Cortex of kidney (tissue), 1 donor: ENCODE measurements at places on chromosomes 7 and 10.

DNA sequence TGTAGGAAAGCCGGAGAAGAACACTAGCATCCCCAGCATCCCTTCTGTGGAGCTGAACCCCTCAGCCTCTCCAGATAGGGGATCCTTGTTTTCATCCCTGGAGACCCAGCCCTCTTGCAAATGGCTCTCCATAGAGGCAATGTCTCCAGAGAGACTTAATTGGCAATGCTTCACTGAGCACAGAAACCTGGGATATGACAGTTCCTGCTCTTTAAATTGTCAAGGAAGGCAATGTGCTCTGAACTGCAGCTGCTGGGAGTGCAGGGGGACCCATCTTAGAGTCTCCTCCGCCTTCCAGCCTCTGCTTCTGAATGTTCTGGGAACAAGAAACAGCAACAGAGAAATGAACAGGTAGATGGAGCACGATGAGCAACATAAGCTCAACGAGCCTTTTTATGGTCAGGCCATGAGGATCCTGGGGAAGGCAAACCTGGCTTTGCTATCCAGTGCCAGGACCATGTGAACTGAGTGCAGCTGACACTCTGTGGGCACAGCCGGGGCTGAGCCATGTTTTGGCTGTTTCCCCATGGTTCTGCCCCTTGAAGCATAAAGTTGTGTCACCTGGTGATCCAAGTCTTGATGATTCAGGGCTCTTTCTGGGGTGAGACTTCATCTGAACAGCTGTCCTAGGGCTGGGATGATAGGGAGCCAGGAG lies 481.0 kb downstream of the PLXNA4 start:
- DNase-seq, result no peak

- no peak for DNase-seq
Measured at GRCh38 chr10:69413221-69413865, 3.4 kb downstream of the TACR2 start.

DNA sequence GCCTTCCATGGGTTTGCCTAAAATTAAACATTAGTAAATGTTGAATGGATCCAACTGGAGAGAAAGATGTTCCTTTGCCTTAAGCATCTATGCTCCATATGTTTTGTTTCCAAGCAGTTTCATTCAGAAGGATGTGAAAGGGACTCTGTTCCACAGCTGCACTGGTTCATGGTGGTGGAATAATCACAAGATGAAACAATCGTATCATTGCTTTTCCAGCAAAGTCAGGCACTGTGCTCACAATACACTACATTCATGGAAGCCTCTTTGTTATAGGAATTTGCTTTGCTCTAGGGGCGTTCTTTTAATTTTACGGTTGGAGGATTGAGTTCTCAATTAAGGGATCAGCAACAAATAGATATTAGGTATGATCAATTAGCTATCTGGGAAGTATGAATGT lies 33.8 kb downstream of the RAMP3 start:
- no peak for DNase-seq

DNA sequence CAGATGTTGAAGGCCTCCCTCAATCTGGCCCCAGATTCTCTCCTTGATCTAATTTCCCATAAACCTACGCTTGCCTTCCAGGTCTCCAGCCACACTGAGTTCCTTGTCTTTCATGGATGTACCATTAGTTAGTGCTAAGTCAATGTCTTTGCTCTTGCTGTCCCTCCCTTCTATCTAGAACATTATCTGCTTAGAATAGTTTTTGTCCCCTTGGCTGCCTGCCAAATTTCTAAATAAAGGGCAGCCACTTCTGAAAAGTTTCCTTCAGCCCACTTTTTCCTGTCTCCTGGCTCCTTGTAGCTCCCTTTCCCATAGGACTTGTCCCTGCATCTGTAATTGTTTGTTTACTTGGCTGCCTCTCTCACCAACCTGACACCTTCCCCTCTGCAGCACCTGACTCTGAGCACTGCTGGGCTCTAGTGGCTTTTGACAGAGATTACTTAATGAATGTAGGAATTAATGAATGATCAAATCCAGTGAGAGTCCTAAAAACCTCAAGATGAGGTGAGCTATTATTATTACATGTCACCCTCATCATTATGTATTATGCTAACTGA lies 58.3 kb downstream of the CXCL12 start:
- no peak for DNase-seq

DNA sequence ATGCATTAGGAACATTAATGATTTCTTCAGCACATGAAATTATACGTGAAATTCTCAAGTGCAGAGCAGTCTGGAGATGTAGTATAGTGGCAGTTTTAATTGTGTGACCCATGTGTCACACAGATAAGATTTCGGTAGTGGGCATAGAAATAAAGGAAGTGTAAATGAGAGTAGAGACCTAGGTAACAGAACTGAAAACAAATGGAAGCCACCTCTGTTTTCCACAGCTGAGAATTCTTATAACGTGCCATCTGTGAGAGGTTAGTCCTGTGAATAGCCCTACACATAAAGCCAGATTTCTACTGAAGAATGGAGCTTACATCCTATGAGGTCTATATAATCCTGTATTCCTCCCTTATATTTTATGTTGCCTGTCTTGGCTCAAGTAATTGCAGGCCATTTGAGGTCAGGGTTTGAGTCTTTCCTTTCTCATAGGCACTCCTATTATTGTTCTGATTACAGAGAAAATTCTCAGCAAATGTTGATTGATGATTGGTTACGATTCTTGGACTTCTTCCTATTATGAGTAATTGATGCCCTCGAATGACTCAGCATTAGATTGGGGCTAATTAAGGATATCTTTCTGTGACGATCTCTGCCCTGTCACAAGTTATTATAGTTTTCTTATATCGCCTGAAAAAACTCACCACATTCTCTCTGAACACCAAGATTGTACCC lies 258.2 kb downstream of the KIF20B start:
- DNase-seq, result no peak

- no peak for DNase-seq
Measured at GRCh38 chr10:38118072-38118807, 24.1 kb downstream of the ZNF37A start.

DNA sequence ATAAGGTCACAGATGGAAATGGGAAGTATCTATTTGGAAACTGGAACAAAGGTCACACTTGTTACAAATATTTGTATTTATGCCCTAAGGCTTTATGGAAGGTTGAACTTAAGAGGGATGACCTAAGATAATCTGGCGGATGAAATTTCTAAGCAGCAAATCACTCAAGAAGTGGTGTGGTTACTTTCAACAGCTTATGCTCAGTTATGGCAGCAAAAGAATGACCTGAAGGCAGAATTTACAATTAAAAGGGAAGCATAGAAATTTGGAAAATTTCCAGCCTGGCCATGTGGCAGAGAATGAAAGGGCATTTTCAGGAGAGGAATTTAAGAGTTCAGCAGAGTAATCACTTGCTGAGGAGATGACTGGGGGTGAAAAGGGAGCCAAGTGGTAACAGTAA lies 95.8 kb upstream of the TNS3 start:
- DNase-seq, result no peak

- no peak for DNase-seq
Measured at GRCh38 chr10:122475100-122475499, 13.7 kb downstream of the HTRA1 start.

DNA sequence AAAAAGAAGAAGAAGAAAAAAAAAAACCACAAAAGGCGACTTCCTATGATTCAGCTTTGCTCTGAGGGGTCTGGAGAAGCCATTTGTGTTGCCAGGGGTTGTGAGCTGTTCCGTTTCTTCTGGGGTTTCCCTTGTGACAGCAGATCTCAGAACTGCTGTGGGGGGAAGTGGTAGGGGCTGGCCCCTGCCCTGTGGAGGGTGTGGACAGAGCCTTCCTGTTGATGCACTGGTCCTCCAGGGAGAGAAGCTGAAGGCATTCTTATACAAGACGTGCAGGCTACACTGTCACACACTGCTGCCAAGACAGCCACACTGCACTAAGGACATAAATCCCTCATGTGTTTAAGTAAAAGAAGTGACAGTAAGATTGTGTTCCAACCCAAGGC lies 17.3 kb upstream of the CSGALNACT2 start:
- no peak for DNase-seq

- no peak for DNase-seq
Measured at GRCh38 chr7:110326966-110327365, 764.0 kb upstream of the LRRN3 start.

- no peak for DNase-seq
Measured at GRCh38 chr7:130741331-130741995, 7.5 kb upstream of the KLF14 start.

DNA sequence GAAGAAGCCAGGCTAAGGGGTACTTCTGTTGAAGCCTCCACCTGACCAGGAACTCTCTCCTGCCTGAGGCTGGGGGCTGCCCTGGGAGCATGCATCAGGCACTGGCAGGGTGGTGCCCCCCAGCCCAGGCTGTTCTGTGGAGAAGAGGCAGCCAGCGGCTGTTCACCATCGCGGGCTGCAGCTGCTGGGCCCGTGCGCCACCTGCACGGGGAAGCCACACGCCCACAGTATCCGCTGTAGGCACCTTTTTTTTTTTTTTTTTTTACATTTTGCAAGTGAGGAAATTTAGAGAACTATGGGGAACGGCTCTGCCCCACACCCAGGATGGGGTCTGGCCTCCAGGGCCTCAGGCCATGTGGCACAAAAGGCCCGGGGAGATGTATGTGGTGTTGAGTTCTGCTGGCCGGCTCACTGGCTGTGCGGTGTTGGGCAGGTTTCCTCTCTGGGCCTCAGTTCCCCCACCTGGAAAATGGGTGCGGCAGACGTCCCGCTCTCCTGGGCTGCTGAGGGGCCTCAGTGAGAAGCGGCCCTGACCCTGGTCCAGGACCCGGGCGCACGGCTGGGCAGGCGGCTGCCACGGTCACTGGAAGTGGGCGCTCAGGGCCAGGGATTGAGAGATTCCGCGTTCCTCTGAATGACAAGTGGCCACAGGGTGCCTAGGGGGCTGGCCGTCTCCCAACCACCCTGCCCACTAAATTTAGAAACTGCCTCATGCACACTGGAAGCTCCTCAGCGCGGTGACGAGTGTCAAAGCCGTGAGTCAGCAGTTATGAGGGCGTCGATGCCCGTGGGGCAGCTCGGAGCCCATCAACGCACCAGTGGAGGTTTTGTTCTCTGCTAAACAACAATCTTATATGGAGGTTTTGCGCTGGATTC lies 8.8 kb upstream of the INTS1 start:
- no peak for DNase-seq

DNA sequence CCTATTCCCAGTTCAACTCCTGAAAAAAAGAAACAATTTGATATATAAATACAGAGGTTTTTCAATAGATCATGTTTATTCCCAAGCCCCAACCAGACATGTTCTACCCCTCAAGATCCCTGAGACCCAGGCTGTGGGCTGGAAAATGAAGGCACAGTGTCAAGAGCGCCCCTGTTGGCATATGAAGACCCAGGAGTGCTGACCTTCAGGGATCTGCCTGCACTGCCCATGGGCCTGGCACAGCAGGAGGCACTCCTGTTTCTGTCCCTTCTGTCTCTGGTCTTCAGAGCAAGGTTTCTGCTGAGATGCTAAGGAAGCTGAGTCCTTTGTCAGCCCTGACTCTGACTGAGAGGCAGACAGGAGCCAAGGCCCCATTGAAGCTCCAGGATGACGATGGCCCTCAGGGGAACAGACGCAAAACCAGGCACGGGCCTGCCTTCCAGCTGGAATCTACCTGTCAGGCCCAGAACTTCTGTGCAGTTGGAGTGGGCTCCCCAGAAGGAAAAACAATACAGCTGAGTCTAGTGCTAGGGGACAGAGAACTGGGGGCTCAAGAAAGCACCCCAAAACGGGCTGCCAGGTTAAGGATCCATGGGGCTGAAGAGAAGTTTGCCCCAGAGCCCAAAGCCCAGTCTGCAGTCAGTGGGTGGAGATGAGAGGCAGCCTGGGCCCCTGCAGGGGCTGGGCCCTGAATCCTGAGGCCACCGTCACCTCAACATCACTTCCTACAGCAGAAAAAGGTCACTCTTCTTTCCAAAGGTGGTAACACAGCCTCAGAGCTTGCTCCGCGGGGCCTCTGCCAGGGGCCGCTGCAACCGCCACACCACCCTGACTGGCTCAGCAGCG lies 6.7 kb upstream of the AIFM2 start:
- no peak for DNase-seq

DNA sequence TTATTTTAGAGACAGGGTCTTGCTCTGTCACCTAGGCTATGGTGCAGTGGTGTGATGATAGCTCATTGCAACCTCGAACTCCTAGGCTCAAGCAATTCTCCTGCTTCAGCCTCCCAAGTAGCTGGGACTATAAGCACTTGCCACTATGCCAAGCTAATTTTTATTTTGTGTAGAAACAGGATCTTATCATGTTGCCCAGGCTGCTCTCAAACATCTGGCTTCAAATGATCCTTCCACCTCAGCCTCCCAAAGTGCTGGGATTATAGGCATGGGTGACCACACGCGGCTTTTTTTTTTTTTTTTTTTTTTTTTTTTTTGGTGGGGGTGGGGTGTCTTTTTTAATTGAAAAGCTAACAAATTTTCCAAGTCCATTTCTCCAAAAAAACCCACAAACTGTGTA lies 18.4 kb downstream of the HPS6 start:
- no peak for DNase-seq

GRCh38 chr7:21967598-21968003 lies 21.9 kb upstream of the CDCA7L start:
- no peak for DNase-seq

DNA sequence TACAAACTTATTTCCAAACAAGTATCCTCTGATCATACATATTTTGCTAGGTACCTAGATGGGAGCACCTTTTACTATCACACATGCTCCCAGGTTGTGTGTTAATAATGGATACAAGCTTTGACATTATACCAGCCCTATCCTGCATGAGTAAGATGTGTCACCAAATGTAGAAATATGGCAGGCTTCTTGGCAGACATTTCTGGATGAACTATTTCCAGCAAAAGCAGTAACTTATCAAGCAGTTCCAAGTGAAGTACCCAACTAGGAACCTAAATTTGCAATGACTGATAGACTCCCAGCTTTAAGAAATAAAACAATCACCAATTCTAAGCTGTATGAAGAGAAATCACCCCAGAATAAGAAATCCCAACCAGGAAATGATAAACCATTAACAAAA lies 103.7 kb upstream of the TMEM72 start:
- no peak for DNase-seq

GRCh38 chr10:125816548-125816947 lies 6.5 kb downstream of the UROS start:
- no peak for DNase-seq

GRCh38 chr7:121730869-121731268 lies 142.1 kb upstream of the PTPRZ1 start:
- no peak for DNase-seq

- no peak for DNase-seq
Measured at GRCh38 chr7:47490501-47491265, 91.2 kb downstream of the TNS3 start.
